A549 treated with GW870086 at 1 μM for 4 hours (cell line): ENCODE measurements at places on chromosomes 7 and 10. TPM values are rescaled to one million over a fixed set of nuclear protein-coding genes. Genes with fewer than 3 reads are reported as not detected.

SPAG6 gene
- total RNA-seq, result not detected in 5 replicates

LRRD1 gene
- not detected in 5 replicates for total RNA-seq

STK17A gene
- 29.9 to 35.4 TPM (median 31.1 TPM) in 5 replicates for total RNA-seq

COL26A1 gene
- total RNA-seq, result 0.36 to 0.83 TPM (median 0.60 TPM) in 5 replicates

TEX36 gene
- total RNA-seq, result not detected in 5 replicates

TEX47 gene
- total RNA-seq, result not detected in 5 replicates

MKX gene
- total RNA-seq, result not detected in 5 replicates

GRM3 gene
- total RNA-seq, result not detected in 5 replicates

TAS2R38 gene
- not detected in 5 replicates for total RNA-seq

MYL10 gene
- not detected in 5 replicates for total RNA-seq

GRID2IP gene
- 0.03 TPM in 1 of 5 replicates, not detected in the others for total RNA-seq

BHLHA15 gene
- 0.33 to 0.94 TPM (median 0.54 TPM) in 5 replicates for total RNA-seq

FZD8 gene
- total RNA-seq, result 4.2 to 5.5 TPM (median 5.1 TPM) in 5 replicates

AP1S1 gene
- 140 to 156 TPM (median 147 TPM) in 5 replicates for total RNA-seq

HOXA5 gene
- 3.7 to 5.8 TPM (median 4.7 TPM) in 5 replicates for total RNA-seq

CYP2W1 gene
- 0.05 to 0.09 TPM (median 0.07 TPM) in 3 of 5 replicates, not detected in the others for total RNA-seq
